A673 (cell line): ENCODE measurements at places on chromosomes 16 and 17. TPM values are rescaled to one million over a fixed set of nuclear protein-coding genes. Genes with fewer than 3 reads are reported as not detected.
A peak's percentile ranks its signal among the peaks of the same experiment; 100 is the strongest.

The CSH1 gene
- not detected in 2 replicates for total RNA-seq

The TMC5 gene
- total RNA-seq, result 1.0 and 3.5 TPM in 2 replicates

The CHST5 gene
- total RNA-seq, result 0.33 and 0.54 TPM in 2 replicates

GRCh38 chr17:45127548-45128300, 4.6 kb downstream of the PLCD3 start:
- no peak overlapping the region for H3K4me3 ChIP-seq
- no peaks in the 10 kb centered on the region for H3K4me1 ChIP-seq
- no peak overlapping the region for H3K27ac ChIP-seq
- H3K36me3 ChIP-seq, result no peaks in the 10 kb centered on the region
- no peak for DNase-seq
- no peaks in the 10 kb centered on the region for H3K27me3 ChIP-seq

DNA sequence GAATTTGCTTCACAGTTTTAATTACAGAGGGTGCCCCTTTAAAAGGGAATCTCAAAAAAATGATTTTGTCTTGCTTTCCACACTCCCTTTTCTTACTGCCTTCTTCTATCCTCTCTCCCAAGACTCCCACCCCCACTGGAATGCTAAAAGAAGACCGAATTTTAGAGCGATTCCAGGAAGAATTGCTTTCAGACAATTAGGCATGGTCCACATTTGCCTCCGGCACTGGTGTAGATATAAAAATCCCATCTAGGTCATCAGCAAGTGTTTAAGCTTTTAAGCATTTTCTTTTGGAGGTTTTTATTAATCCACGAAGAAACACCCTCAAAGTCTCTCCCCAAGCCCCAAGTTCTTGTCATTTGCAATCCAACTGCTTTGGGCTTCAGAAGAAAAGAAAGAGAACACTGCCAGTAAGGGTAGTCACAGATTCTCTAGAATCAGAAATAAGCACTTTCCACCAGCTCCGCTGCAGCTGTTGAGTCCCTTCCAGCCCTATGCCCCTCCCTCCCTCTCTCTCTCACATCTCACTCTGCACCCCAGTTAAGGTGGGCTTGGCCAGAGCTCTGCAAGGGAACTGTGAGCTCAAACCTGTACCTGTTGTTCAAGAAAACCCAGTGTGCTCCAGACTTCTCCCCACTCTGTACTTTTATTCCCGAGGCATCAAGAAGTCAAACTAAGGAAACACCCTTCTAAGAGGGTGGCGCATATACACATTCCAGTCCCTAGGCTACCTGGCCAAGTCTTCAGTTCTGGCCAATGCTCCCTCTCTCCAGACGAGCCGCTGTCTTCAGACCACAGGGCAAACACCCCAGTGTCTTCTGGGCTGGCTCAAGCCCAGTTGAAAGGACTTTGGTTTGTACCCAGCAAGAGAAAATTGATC, 170.2 kb downstream of the RGS9 start:
- H3K4me1 ChIP-seq, result no peaks in the 10 kb centered on the region
- no peaks in the 10 kb centered on the region for H3K27me3 ChIP-seq
- no peak overlapping the region for H3K27ac ChIP-seq
- H3K4me3 ChIP-seq, result no peak overlapping the region
- no peaks in the 10 kb centered on the region for H3K36me3 ChIP-seq

- DNase-seq, result no peak
- peak overlapping the region; percentile 99 for H3K27ac ChIP-seq
- H3K4me1 ChIP-seq, result peaks cover 19% of the 10 kb centered on the region
- H3K4me3 ChIP-seq, result peak overlapping the region; percentile 81
These were observed 1.5 kb downstream of the FBRS start for GRCh38 chr16:30659507-30660423.

GRCh38 chr17:40323391-40324381, 14.7 kb downstream of the RARA start:
- H3K27ac ChIP-seq, result peak overlapping the region; percentile 77
- no peak overlapping the region for H3K4me3 ChIP-seq
- no peaks in the 10 kb centered on the region for H3K36me3 ChIP-seq
- DNase-seq, result no peak
- H3K27me3 ChIP-seq, result no peaks in the 10 kb centered on the region
- H3K4me1 ChIP-seq, result peaks cover 36% of the 10 kb centered on the region

- H3K27me3 ChIP-seq, result no peaks in the 10 kb centered on the region
- DNase-seq, result no peak
- no peak overlapping the region for H3K4me3 ChIP-seq
- no peaks in the 10 kb centered on the region for H3K4me1 ChIP-seq
These were observed 18.1 kb downstream of the FZD2 start for GRCh38 chr17:44575403-44575802.

DNA sequence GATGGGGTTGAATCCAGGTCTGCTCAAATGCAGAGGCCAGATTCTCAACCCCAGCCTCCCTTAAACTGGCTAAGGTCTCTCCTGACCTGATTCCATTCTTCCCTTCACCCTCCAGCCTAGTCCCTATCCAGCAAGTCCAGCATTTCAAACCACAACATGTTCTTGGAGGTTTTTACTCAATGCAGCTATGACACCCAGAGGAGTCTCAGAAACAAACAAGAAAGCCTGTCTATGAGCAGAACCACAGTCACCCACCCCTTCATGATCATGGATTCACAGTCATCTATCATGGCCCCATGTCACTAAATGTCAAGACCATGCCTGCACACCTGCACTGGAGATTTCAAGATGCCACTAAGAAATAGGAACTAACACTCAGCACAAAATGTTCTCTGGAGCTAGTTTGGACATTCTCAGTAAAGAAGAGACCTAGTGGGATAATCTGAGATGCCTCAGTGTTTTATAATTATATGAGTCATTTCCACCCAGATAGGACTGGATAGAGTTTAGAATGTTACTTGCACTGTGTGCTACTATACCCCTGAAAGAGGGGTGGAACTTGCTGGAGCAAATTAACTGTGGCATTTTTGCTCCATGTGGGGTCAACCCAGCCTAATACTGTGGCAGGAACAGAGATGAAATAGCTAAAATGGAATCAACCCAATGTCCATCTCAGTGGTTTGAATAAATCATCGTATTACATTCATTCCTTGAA, 9.5 kb upstream of the METTL22 start:
- no peaks in the 10 kb centered on the region for H3K36me3 ChIP-seq
- no peak overlapping the region for H3K27ac ChIP-seq
- H3K27me3 ChIP-seq, result no peaks in the 10 kb centered on the region
- peak; percentile 50 for DNase-seq

DNA sequence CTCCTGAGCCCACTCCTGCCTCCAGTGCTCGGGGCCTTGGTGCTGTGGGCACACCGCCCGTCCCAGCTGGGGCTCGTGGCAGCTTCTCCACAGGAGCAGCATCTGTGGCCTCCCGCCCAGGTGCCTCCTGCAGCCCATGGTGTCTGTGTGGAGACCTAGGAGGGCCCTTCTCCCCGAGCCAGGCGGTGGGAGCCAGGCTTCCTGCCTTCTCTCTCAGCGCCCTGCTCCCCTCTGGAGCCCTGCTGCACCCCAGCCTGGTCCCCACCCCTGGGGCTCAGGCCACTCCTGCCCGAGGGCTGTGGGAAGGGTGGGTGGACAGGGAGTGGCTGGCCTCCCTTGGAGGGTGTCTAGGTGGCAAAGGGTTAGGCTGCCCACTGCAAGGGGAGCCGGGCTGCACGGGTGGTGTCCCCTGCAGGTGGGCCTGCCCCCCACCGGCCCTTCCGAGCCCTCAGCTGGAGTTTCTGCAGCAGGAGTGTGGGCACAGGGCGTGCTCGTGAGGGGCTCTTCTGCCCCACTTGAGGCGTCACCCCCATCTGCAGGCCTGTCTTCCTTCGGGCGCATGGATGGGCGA, 11.0 kb downstream of the CENPX start:
- no peak for DNase-seq
- H3K36me3 ChIP-seq, result no peaks in the 10 kb centered on the region
- H3K27me3 ChIP-seq, result no peaks in the 10 kb centered on the region
- no peak overlapping the region for H3K4me3 ChIP-seq
- H3K4me1 ChIP-seq, result peaks cover 13% of the 10 kb centered on the region

DNA sequence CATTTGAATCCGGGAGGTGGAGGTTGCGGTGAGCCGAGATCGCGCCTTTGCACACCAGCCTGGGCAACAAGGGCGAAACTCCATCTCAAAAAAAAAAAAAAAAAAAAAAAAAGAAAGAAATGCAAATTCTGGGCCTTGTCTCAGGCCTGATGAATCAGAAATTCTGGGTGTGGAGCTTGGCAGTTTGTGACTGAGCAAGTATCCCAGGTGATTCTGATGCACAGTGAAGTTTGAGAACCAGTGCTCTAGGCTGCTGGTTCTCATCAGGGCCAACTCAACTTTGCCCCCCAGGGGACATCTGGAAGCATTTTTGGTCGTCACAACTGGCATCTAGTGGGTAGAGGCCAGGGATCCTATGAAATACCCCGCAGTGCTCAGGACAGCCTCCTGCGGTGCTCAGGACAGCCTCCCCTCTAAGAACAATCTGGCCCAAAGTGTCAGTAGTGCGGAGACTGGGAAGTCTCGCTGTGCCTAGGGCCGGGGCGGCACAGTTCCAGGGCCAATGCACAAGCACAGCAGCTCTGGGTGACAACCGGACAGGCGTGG, 55.9 kb downstream of the SDK2 start:
- H3K4me3 ChIP-seq, result no peak overlapping the region
- H3K27ac ChIP-seq, result no peak overlapping the region
- H3K27me3 ChIP-seq, result no peaks in the 10 kb centered on the region

DNA sequence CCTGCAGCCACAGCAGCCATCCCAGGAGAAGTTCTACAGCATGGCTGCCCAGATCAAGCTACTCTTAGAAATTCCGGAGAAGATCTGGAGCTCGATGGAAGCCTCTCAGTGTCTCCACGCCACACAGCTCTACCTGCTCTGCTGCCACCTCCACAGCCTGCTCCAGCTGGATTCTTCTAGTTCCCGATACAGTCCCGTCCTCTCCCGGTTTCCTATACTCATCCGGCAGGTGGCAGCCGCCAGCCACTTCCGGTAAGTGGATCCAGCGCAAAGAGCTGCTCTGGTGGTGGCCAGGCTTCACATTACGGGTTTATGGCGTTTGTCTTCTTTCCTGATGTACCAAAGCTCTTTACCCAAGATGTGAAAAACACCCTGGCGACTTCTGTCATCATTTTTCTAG, 3.6 kb downstream of the COG1 start:
- H3K36me3 ChIP-seq, result peaks cover 49% of the 10 kb centered on the region
- peaks cover 3% of the 10 kb centered on the region for H3K4me1 ChIP-seq
- DNase-seq, result no peak
- no peak overlapping the region for H3K27ac ChIP-seq
- no peak overlapping the region for H3K4me3 ChIP-seq
- H3K27me3 ChIP-seq, result no peaks in the 10 kb centered on the region

DNA sequence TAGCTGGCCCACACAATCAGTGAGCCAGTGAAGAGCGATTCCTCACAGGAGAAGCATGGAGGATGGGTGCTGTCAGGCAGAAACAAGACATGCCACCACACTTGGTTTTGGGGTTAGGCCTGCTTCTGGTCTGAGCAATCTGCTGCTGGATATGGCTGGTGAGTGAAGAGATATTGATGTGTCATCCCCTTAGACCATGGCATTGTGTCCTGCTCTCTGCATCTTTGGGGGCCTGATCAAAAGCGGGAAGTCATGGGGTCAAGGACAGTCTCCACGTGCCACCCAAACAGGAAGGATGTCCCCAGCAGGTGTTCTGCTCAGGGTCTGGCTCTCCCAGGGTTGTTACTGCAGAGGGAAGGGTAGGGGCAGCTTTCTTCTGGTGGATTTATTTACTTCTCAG, 140.7 kb downstream of the PRKCB start:
- H3K4me3 ChIP-seq, result no peak overlapping the region
- no peaks in the 10 kb centered on the region for H3K27me3 ChIP-seq
- no peak for DNase-seq
- H3K36me3 ChIP-seq, result no peaks in the 10 kb centered on the region
- H3K27ac ChIP-seq, result peak overlapping the region; percentile 29
- H3K4me1 ChIP-seq, result peaks cover 17% of the 10 kb centered on the region

DNA sequence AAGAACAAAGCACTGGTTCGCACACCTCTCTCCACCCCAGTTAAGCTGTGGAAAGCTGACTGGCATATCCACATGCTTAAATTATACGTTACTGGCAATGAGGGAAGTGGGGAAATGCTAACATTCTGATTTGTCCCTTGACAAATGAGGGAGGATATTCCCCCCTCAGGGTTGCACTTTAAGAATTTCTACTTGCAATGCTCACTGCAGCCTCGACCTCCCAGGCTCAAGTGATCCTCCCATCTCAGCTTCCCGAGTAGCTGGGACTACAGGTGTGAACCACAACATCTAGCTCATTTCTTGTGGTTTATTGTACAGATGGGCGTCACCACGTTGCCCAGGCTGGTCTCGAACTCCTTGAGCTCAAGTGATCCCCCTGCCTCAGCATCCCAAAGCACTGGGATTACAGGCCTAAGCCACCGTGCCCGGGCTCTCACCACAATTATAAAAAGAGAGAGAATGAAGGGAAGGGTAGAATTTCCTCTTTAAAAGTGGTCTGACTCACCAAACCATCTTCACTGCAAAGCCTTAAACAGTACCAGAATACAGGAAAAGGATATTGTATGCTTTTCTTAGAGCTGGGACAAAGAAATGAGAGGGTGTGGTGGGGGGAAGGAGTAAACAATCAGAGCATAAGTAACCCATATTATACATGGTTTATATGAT, 38.9 kb downstream of the KANSL1 start:
- no peak overlapping the region for H3K4me3 ChIP-seq
- peaks cover 60% of the 10 kb centered on the region for H3K4me1 ChIP-seq
- H3K27me3 ChIP-seq, result no peaks in the 10 kb centered on the region
- DNase-seq, result peak; percentile 54

The HAP1 gene
- 1.4 and 1.5 TPM in 2 replicates for total RNA-seq

- H3K36me3 ChIP-seq, result no peaks in the 10 kb centered on the region
- peaks cover 9% of the 10 kb centered on the region for H3K4me1 ChIP-seq
- H3K27me3 ChIP-seq, result no peaks in the 10 kb centered on the region
- peak; percentile 51 for DNase-seq
- peak overlapping the region; percentile 72 for H3K27ac ChIP-seq
These were observed 549 bp downstream of the SLC26A11 start for GRCh38 chr17:80220736-80221215.

DNA sequence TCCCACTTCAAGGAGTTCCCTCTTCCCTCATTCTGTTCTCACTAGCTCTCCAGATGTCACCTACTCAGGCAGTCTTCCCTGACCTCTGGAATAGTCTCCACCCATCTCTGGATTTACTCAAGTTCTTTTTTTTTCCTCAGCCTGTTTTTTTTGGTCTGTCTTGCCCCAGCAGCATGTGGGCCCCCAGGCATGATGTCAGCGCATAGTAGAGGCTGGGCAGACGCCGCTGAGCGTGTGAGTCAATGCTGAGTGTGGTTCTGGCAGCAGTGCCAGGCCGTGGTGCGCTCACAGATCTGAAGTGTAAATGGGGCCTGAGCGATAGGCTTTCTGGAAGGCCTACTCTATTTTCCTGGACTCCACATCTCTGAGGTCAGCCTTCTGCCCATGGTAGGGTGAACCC, 2.7 kb upstream of the KCNJ18 start:
- H3K36me3 ChIP-seq, result no peaks in the 10 kb centered on the region
- no peak for DNase-seq
- H3K4me3 ChIP-seq, result no peak overlapping the region
- H3K27ac ChIP-seq, result no peak overlapping the region

The KCNH4 gene
- 0.28 TPM in 1 of 2 replicates, not detected in the other for total RNA-seq

The SLC52A1 gene
- total RNA-seq, result not detected in 2 replicates

GRCh38 chr17:38597375-38597774, 8.4 kb downstream of the SRCIN1 start:
- no peaks in the 10 kb centered on the region for H3K36me3 ChIP-seq
- no peak for DNase-seq
- no peak overlapping the region for H3K4me3 ChIP-seq
- no peak overlapping the region for H3K27ac ChIP-seq
- H3K27me3 ChIP-seq, result no peaks in the 10 kb centered on the region
- peaks cover 18% of the 10 kb centered on the region for H3K4me1 ChIP-seq

The CACNG3 gene
- 3.5 and 3.6 TPM in 2 replicates for total RNA-seq
